Right lobe of liver (tissue), 6 donors: ENCODE measurements at places on chromosomes 13 and 19. TPM values are rescaled to one million over a fixed set of nuclear protein-coding genes. Genes with fewer than 3 reads are reported as not detected.

DNA sequence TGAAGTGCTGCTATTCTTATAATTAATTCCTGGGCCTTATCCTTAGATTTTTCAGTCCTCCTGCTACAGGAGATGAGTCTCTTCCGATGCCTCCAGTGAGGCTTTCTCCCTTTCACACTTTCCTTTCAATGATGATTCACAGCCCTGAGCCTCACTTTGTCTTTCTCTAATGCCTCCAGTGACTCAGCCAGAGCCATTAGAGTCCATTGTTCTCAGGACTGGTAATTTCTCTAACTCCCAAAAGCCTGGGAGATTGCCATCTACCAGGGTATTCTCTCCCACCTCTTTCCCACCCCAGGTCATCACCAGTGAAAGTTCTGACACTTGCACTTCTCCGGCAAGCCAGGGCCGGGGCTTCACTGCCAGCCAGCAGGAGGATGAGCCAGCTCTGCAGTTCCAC, 49.6 kb upstream of the ARGLU1 start:
- DNase-seq = no peak

GRCh38 chr13:95275322-95276036, 25.8 kb downstream of the ABCC4 start:
- no peak for DNase-seq

DNA sequence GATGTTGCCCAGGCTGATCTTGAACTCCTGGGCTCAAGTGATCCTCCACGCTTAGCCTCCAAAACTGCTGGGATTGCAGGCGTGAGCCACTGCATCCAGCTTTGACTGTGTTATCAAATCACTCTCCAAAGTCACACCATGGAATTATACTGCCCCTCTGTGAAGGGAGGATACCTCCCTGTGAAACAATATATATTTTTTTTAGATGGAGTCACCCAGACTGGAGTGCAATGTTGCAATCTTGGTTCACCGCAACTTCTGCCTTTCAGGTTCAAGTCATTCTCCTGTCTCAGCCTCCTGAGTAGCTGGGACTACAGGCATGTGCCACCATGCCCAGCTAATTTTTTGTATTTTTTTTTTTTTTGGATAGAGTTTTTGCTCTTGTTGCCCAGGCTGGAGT, 7.7 kb downstream of the TYK2 start:
- DNase-seq = no peak

DNA sequence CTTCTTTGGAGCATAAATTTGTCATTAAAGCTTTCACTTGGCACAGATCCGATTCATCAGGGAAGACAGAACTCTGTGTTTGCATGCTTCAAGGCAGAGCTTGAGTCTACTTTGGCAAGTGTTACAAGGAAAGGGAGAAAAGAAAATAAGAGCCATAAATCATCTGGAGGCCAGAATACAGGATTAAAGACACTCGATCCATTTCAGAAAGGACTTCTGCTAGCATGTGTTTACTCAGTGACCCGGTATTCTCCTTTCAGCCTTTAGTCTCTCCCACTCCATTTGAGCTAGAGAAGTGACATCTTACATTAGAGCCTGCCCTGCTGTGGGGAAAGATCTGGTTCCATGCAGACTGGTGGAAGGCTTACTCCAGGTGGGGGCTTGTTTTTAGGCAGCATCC, 306.4 kb downstream of the KLF5 start:
- DNase-seq = no peak

SMIM17 gene
- total RNA-seq = not detected

DNA sequence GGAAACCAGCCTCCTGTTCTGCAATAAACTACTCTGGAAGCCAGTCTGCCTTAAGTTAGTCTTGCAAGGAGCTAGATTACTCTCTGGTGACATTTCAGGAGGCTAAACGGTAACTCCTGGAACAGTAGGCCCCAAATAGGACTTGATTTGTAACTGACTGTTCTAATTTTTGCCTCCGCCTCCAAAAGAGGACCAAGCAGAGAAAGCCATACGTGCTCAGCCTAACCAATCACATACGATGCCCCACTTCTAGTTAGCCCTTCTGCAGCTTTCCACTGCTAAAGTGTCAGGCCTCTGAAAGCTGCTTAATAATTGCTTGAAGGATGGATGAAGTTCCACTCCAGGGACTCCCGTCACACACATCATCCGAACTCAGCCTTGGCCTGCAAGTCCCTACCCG, 744 bp downstream of the ZNF805 start:
- DNase-seq = no peak

CYP4F3 gene
- total RNA-seq = 214 TPM

SIGLEC12 gene
- 0.20 TPM for total RNA-seq

GRCh38 chr19:8251025-8251472, 41.9 kb downstream of the CERS4 start:
- DNase-seq = peak; percentile 97

CRB3 gene
- total RNA-seq = 54.9 TPM

DNA sequence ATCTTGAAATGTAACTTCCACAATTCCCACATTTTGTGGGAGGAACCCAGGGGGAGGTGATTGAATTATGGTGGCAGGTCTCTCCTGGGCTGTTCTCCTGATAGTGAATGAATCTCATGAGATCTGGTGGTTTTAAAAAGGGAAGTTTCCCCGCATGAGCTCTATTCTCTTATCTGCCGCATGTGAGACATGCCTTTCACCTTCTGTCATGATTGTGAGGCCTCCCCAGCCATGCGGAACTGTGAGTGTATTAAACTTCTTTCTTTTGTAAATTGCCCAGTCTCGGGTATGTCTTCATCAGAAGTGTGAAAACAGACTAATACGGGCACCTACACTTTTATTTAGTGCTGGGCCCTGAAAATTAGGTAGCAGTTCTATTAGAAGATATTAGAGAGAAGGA, 45.8 kb downstream of the TNFSF13B start:
- no peak for DNase-seq

DNA sequence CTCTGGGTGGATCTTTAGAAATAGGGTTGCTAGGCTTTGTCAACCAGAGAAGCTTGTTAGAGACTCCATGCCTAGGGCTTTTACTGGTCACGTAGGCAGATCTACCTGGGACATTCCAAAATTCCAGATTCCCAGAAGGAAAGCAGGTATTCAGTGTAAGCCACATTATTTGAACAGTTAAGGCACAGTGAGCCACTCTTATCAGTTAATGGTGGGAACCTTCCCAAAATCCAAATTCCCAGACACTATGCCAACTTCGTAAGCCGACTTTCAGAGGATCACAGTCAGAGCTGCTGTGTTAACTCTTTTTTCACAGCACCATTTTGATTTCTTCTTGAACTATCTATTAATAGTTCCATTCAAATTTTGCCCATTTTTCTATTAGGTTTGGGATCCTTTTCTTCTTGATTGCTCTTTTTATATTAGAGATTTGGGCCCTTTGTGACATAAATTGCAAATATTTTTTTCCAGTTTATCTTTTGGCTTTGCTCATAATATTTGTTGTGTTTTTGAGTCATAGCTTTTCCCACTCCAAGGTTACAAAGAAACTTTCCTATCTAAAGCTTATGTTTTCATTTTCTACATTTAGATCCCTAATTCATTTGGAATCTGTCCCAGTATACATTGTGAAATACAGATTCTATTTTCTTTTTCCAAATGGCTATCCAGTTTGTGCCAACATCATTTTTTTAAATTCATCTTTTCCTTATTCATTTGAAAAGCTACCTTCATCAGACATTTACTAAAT, 77.3 kb downstream of the DHRS12 start:
- no peak for DNase-seq

DNA sequence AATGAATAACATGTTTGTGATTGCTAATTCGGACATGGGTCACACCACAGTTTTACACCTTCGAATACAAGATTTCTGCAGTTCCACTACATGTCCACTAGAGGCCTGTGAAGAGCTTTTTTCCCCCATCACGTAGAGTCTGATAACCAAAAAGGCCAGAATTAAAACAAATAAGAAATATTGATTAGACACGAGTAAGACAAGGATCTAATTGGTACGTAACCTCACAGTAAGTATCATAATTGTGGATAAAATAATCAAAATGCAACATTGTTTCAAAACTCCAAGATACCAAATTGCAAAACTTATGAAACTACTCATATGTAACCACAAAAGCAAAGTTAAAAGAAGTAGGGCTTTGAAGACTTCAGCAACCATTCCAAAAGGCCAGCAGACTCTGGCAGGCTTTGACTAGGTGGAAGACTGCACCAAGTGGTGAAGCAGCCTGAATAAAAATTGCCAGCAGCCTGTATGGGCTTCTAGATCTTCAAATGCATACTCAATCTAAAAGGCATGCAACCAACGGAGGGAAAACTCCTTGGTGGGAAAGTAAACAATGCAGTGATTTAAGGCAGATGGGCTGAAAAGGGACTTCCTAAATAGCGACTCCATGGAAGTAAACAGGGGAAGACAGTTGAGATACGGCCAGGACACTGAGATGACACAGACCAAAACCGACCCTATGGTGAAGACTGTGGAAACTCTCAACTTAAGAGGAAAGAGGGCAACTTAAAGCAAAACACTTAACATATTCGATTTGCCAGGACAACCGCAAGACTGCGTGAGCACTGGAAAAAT, 56.7 kb downstream of the STARD13 start:
- DNase-seq = no peak

ZNF548 gene
- total RNA-seq = 7.0 TPM

ITM2B gene
- 313 TPM for total RNA-seq

- no peak for DNase-seq
Measured at GRCh38 chr13:79674765-79675515, 194.0 kb downstream of the NDFIP2 start.

DNA sequence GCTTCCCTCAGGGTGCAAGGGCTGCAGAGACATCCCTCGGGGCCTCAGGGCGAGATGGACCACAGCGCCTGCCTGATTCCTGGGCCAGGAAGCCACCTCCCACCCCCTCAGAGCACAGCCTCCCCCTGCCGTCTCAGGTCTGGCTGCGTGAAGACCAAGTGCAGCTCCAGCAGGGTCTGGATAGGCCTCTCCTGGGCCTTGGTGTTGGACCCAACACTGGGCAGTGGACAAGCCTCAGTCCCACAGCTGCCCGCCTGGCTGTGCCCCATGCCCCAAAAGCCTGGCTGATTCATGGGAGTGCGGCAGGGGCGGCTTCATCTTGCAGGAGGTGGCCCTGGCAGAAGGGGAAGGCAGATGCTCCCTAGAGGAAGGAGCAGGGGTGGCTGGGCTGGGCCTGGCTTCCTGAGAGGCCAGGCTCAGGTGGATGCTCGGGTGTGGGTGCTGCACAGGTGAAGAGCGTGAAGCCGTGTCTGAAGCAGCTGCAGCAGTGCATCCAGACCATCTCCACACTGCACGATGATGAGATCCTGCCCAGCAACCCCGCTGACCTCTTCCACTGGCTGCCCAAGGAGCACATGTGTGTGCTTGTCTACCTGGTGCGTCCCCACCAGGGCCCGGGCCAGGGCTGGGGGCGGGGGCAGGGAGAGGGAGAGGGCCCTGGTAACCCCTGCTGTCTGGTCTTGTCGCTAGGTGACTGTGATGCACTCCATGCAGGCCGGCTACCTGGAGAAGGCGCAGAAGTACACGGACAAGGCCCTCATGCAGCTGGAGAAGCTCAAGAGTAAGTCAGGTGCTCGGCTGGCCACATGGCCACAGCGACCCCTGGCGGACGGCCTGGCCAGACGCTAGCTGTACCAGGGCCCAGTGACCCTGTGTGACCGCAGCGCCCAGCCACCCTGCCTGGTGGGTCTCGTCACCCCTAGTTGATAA, 21.7 kb downstream of the MAU2 start:
- peak; percentile 77 for DNase-seq

DNA sequence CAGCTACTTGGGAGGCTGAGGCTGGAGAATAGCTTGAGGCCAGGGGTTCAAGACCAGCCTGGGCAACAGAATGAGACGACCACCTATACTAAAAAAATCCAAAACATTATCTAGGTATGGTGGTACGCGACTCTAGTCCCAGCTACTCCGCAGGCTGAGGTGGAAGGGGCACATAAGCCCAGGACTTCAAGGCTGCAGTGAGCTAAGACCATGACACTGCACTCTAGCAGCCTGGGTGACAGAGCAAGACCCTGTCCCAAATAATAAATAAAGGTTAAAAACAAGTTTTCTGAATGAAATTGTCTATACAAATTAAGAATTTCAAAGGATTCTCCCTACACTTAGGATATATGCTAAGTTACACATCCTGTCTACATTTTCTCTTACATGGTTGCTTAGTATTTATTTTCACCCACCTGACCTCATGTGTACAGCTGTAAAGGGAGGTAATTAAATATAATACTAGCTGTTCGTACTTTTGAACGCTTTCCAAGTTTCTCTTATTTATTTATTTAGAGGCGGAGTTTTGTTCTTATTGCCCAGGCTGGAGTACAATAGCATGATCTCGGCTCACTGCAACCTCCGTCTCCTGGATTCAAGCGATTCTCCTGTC, 1.6 kb downstream of the SLC25A30 start:
- DNase-seq = no peak

- no peak for DNase-seq
Measured at GRCh38 chr13:74025369-74025768, 108.8 kb downstream of the KLF12 start.

DNA sequence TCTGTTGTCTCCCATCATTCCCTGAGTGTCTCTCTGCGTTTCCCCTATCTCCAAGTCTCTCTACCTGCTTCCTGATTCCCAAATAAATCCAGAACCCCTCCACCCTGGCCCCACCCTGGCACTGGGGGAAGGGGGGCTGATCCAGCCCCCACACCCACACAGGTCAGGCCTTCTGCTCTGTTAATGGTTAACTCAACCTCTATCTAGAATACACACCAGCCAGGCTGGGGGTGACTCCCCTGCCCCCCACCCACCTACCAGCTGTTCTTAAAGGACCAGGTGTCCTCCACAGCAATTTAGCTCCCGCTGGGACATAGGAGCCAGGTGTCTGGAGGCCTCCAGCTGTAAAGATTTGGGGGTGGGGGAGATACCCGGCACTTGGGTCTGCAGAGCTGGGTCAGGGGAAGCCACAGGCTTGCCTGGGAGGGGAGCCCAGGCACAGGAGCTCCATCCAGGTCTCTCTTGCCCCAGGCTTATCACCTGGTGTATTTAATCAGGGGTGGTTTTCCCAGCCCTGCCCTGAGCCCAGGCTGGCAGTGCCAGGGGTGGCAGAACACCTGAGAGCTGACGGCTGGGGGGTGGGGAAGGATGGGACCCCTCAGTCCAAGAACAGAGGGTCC, 3.9 kb downstream of the IRF2BP1 start:
- peak; percentile 73 for DNase-seq

KIR2DL3 gene
- total RNA-seq = not detected

- DNase-seq = peak; percentile 48
Measured at GRCh38 chr19:9323557-9323918, 441 bp upstream of the ZNF559 start.

PIN1 gene
- total RNA-seq = 20.5 TPM

DNA sequence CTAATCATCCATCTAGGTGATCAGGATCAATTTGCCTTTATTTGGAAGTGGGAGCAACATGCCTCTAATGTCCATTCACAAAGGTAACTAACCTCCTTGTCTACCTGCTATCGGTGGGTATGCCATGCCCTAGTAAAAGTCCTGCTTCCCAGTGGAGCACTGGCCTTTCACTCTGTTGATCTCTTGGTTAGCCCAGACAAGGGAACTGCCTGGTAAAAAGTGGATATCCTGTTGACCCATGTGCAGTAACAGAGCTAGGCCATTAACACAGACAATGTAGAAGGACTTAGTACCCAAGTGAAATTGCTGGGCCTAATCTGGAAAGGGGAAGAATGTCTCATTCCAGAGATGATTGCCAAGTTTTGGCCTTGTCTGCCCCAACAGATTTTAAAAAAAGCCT, 171.5 kb upstream of the CSNK1A1L start:
- DNase-seq = no peak

PRRG2 gene
- total RNA-seq = 2.8 TPM

- no peak for DNase-seq
Measured at GRCh38 chr19:14450168-14450874, 17.2 kb downstream of the PKN1 start.
